Cardiac septum (tissue), 1 donor: ENCODE measurements at places on chromosomes 2 and 18. TPM values are rescaled to one million over a fixed set of nuclear protein-coding genes. Genes with fewer than 3 reads are reported as not detected.

The YES1 gene
- 26.2 TPM for total RNA-seq

GRCh38 chr2:161141033-161141432, 19.2 kb upstream of the TANK start:
- DNase-seq = no peak

The NXPH2 gene
- not detected for total RNA-seq

GRCh38 chr2:237931205-237931721, 35.6 kb upstream of the UBE2F start:
- DNase-seq = no peak

- no peak for DNase-seq
Measured at GRCh38 chr2:55357927-55358326, 61.7 kb downstream of the CCDC88A start.

The TNS1 gene
- total RNA-seq = 870 TPM

GRCh38 chr2:30201990-30202389, 29.3 kb upstream of the LBH start:
- DNase-seq = no peak

DNA sequence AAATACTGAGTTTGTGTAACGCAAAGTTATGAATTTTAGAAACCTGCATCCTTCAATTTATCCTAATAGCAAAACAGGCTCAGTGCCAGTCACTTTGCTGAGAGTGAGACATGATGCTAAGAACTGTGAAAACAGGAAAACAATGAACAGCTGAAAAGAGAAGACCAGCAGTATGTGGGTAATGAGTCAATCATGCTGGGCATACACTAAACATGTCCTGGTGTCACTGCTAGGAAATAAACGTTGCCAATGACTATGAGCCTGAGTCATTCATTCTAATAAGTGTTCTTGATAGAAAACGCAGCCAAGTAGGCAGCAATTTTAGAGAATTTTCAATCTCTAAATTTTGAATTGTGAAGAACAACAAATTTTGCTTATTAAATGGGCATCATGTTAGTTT, 237.3 kb downstream of the GALR1 start:
- no peak for DNase-seq

The SKOR2 gene
- not detected for total RNA-seq

DNA sequence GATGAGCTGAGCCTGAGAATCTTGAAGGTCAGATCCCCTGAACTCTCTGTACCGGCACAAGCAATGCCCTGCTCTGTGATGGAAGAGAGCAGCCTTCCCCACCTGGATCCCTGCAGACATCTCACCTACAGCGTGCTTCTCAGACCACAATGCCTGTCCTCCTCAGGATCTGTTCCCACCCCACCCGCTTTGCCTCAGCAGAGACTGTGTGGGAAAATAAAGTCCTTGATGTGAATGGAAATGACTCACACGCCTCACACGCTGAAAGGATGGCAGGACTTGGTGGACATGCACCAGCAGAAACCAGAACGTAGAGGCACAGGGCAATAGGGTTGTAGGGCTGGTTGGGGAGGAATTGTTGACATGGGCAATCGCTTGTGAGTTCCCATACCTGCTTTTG, 117.9 kb upstream of the POU3F3 start:
- no peak for DNase-seq

DNA sequence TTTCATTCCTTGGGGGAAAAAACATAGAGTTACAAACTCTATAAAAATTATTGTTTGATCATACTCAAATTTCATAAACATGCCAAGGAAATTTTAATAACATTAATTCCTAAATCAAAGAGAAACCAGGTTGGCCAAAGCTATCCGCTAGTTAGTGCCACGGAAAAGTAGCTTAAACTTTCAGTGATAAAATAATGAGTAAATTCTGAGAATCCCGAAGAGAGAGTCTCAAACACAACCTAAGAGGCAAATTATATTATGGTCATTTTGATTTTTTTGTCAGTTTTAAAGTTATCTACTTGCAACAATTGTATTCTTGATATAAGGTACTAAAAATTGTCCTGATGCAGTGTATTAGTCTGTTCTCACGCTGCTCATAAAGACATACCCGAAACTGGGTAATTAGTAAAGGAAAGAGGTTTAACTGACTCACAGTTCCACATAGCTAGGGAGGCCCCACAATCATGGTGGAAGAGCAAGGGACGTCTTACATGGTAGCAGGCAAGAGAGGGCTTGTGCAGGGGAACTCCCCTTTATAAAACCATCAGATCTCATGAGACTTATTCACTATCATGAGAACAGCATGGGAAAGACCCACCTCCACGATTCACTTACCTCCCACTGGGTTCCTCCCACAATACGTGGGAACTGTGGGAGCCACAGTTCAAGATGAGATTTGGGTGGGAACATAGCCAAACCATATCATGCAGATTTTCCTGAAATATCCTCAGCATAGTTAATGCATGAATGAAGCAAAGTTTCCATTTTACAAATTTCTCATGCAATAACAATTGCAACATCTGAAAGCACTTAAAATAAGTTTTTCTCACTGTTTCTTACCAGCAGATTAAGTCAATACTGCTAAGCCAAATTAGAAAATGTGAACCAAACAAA, 205.9 kb upstream of the STK17B start:
- no peak for DNase-seq

The CCDC148 gene
- 0.30 TPM for total RNA-seq

The KCNG2 gene
- total RNA-seq = 0.32 TPM

- no peak for DNase-seq
Measured at GRCh38 chr2:102064679-102065674, 73.2 kb downstream of the IL1R2 start.

- DNase-seq = no peak
Measured at GRCh38 chr2:132969371-132969985, 299.5 kb upstream of the LYPD1 start.

- DNase-seq = no peak
Measured at GRCh38 chr18:43819397-43819796, 542.1 kb upstream of the SYT4 start.

GRCh38 chr2:138514173-138514572, 12.6 kb downstream of the SPOPL start:
- DNase-seq = no peak

- no peak for DNase-seq
Measured at GRCh38 chr2:46333912-46334311, 36.7 kb downstream of the EPAS1 start.

DNA sequence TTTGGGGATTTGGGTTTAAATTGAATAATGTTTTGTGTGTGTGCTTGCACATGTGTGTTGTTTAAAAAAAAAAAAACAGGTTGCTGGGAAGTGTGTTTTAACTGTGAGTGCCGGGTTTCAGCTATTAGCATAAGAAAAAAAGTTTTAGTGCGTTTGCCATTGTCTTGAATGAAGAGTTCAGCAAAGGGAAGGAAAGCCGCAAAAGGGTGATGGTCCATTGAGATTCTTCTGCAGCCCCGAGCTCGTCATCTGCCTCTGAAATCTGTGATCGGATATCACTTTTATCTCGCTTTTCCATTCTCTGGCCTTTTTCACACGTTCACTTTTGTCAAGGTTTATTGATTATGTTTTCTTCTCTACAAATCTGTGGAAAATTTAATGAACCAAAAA, 4.7 kb downstream of the GLI2 start:
- no peak for DNase-seq
